Epithelial cell of prostate (primary cell): ENCODE measurements at places on chromosomes 16 and 17.

- no peak for DNase-seq
Observed at GRCh38 chr17:65104973-65105372, 32.2 kb upstream of the RGS9 start.

DNA sequence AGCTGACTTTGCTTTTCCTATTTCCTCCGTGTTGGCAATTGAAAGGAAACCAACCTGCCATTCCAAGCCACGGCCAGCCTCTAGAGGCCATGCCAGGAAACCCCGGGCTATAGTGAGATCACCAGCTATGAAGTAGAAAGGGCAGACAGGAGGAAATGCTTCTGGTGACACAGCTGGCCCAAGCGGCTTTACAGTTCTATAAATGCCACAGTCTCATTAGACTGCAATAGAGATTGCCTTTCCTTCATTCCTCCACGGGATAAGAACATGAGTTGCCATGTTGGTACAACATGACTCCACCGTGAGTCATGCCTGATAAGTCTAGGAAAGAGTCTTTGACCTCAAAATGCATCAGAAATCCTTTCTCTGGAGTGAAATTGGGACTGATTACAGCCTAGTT lies 384.9 kb downstream of the GRIN2A start:
- DNase-seq: peak; percentile 16

DNA sequence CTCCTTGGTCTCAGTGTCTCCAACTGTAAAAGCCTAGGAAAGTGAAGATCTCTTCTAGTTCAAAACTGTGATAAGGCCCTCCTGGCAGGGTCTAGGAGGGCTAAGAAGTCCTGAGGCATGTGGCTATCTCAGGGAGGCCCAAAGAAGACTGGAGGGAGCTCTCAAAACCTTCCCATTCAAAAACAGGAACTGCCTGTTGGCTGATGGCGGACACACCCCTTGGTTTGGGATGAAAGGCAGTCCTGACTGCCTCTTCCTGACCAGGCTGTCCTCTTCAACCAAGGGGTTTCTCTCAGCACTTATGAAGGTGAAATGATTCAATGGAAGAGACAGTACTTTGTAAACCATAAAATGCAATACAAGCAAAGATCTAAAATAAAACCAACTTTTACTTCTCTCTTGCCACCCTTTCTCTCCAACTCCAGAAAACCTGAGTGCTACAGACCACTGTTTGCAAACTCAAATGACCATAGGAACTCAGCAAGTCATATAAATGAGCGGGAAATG lies 4.7 kb downstream of the ZNF764 start:
- no peak for DNase-seq

DNA sequence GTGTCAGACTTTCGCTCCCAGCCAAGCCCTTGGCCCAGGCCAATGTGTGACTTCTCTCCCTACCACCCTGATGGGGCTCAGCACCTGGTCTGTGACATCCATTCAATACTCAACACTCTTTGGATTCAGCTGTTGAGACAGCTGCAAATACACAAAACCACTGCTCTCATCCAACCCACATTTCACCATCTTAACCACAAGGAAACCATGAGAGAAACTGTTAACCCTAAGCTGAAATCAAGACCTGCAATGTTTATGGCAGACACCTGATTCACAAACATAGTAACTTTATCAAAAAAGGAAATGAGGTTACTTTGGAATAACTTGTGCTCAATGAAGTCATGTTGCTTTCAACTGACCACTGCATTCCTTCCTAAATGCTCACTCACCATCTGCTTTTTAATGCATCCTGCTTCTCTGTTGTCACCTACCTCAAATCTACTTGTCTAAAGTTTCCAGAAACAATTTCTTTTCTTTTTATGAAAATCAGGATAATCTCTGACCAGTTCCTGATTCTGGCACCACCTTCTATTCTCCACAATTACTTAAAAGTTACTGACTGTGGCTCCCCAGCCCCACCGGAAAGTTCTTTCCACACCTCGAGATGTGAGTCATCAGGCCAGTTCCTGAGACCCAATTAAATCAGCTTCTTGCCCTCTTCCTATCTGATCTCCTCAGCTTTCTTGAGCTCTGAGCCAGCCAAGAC lies 88.2 kb downstream of the NOG start:
- peak; percentile 54 for DNase-seq

DNA sequence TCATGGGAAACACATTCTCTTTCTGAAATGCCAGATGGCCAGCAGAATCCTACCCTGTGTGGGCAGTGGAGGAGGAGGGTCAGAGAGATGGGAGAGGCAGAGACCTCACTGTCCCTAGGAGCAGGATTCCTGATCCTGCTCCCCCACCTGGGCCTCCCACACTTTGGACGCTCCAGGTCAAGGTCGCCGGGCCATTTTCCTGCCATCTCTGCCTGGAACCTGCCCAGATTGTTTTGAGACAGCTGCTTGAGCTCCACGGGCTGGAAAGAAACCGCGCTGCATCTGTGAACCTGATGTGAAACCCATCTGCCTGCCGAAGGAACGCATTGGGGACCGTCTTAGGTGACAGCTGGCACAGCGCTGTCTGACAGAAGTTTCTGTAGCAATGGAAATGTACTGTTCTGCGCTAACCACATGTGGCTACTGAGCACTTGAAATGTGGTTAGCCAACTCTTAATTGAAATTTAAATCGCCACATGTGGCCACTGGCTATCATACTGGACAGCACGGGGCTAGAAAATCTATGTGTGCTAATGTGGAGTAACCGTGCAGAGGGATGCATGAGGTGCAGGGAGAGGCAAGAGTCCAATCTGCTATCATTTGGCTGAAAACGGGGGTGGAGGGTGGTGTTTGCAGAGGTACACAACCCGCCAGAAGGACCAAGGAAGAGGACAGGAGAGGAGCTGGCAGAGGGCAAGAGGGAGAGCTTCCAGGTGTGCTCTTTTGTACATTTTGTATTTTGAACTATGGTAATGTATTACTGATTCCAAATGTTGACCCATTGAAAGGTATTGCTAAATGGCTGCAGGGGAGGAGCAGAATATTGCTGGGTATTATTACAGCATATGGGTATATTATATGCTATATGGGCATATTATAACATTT lies 15.4 kb upstream of the NUBP1 start:
- DNase-seq: no peak

GRCh38 chr17:57530508-57530907 lies 214.6 kb downstream of the CCDC182 start:
- no peak for DNase-seq

DNA sequence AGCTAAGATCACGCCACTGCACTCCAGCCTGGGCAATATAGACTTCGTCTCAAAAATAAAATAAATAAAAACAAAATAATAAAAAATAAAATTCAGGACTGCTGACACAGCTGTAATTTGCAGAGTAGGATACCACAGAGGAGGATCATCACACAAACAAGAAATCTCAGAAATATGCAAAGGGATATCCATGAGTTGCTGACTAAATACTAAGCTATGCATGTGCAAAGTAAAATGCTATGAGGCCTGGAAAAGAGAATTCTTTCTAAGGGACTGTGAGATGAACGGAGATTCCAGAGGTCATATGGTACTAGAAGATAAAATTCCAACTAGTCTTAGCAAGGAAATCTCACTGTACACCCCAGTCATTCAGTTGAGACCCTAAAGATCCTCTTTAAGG lies 74.8 kb downstream of the SLC39A11 start:
- no peak for DNase-seq

- no peak for DNase-seq
Observed at GRCh38 chr17:14918540-14918939, 346.6 kb downstream of the PMP22 start.

DNA sequence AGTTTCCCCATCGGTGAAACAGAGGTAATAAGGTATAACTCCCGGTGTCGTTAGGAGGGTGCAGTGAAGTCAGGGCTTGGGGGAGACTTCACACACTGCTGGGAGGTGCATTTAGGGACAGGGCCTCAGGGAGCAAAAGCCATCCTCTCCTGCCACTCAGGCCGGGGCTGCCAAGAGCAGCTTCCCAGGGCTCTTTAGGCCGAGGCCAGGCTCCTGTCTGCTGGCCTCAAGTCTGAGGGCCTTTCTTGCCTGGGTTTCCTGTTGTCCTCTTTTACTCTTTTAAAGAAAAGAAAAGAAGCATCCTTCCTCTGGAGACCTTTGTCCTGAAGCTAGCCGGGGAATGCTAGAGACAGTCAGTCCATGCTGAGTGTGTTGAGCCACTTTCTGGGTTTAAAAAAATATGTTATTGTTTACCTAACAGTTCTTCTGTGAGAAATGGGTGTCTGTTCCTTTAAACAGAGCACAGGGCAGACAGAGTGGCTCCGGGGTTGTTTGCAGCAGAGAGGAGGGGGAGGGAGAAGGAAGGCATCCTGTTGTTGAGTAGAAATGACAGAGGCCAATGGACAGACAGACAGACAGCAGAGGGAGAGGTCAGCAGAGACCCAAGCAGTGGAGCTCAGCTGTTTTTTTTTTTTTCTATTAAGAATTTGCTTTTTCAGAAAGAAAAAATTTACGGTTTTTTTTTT lies 79.1 kb downstream of the C17orf67 start:
- DNase-seq: no peak

DNA sequence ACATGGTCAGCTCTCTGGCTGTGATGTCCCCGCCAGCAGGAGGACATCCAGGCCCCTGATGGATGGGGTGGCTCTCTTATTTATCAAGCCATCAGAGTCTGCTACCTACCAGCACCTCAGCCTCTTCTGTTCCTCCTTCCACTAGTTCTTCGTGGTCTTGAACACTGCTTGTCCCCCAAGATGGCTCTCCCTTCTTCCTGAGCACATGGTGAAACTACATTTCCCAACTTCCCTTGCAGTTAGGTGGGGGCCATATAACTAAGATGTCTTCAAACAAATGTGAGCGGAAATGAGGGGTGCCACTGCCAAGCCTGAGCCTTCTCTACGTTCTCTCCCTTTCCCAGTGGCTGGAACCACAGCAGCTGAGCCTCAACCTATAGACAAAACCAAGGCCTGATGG lies 29.8 kb upstream of the CCDC182 start:
- DNase-seq: no peak
